A549 treated with RU486 at 1 μM for 4 hours (cell line): ENCODE measurements at places on chromosomes 1 and 21. TPM values are rescaled to one million over a fixed set of nuclear protein-coding genes. Genes with fewer than 3 reads are reported as not detected.

Gene NR1I3
- not detected in 5 replicates for total RNA-seq

Gene CD52
- not detected in 5 replicates for total RNA-seq

Gene PSMA5
- total RNA-seq = 102 to 125 TPM (median 116 TPM) in 5 replicates

Gene FGR
- 0.06 to 0.09 TPM in 2 of 5 replicates, not detected in the others for total RNA-seq

Gene SAMSN1
- total RNA-seq = not detected in 5 replicates

Gene CRYAA
- not detected in 5 replicates for total RNA-seq

Gene GRHL3
- total RNA-seq = 0.53 to 0.77 TPM (median 0.67 TPM) in 5 replicates

Gene OR2L13
- not detected in 5 replicates for total RNA-seq

Gene ANGPTL1
- total RNA-seq = not detected in 5 replicates
